Activated CD4-positive, alpha-beta T cell treated with anti-CD3 and anti-CD28 coated beads, Interleukin-2, amount 10 ng/mL, durations not matched to agents 24 days and 14 days (primary cell): ENCODE measurements at places on chromosomes 4 and X. TPM values are rescaled to one million over a fixed set of nuclear protein-coding genes. Genes with fewer than 3 reads are reported as not detected.
A peak's percentile ranks its signal among the peaks of the same experiment; 100 is the strongest.

- no peaks in the 10 kb centered on the region for H3K36me3 ChIP-seq
- H3K4me1 ChIP-seq = no peaks in the 10 kb centered on the region
- no peak overlapping the region for H3K27ac ChIP-seq
- no peaks in the 10 kb centered on the region for H3K27me3 ChIP-seq
- no peak overlapping the region for H3K4me3 ChIP-seq
- no peak for DNase-seq
These were observed 59.3 kb downstream of the DCK start for GRCh38 chr4:71052716-71053115.

DNA sequence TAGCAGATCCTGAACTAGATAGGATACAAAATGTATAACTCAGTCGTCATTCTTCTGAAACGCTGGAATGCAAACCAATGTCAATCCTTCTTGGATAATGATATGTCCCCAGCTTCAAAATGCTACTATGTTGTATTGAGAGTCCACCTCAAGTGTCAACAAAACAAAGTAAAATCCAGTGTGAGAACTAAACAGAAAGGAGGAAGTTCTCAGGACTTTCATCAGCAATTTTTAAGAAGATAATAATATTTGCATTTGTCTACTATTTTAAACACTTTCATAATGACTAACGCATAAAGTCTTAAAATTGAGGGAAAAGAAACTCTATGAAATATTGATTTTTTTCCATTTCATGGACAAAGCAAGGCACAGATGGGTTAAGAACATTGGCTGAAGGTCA, 36.3 kb downstream of the SOD3 start:
- DNase-seq = no peak
- H3K27me3 ChIP-seq = no peaks in the 10 kb centered on the region
- H3K27ac ChIP-seq = no peak overlapping the region
- no peaks in the 10 kb centered on the region for H3K36me3 ChIP-seq

DNA sequence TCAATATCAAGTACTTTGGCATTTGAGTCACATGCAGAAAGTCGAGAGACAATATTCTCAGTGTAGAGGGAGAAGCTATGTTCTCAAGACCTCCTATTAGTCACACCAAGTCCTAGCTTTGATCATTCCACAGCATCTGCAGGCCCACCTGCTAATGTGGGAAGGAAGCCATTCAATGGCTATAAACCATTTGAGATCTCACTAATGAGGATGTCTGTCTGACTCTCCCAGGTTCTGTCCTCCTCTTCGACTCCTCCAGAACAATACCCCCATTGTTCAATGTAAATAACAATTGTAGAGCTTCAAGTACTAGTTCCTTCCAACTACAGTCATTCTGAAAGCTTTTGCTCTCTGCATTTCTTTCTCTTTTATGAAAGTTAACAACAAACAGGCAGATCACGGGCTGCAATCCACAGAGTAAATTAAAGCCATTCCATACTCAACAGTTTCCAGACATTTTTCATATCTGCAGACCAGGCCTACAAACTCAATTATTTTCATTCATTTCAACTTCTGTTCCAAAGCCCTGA, 140.2 kb upstream of the EDNRA start:
- no peaks in the 10 kb centered on the region for H3K27me3 ChIP-seq
- no peaks in the 10 kb centered on the region for H3K36me3 ChIP-seq
- H3K27ac ChIP-seq = no peak overlapping the region
- no peak overlapping the region for H3K4me3 ChIP-seq

GRCh38 chr4:100823066-100823992, 305.5 kb upstream of the EMCN start:
- no peak overlapping the region for H3K4me3 ChIP-seq
- no peaks in the 10 kb centered on the region for H3K36me3 ChIP-seq
- DNase-seq = peak; percentile 65
- H3K27ac ChIP-seq = peak overlapping the region; percentile 86
- peaks cover 19% of the 10 kb centered on the region for H3K4me1 ChIP-seq
- H3K27me3 ChIP-seq = no peaks in the 10 kb centered on the region

The PPARGC1A gene
- total RNA-seq = not detected in 2 replicates

The CTAG1B gene
- total RNA-seq = not detected in 2 replicates
